ENCODE measurements at places on chromosomes 1 and 21.

DNA sequence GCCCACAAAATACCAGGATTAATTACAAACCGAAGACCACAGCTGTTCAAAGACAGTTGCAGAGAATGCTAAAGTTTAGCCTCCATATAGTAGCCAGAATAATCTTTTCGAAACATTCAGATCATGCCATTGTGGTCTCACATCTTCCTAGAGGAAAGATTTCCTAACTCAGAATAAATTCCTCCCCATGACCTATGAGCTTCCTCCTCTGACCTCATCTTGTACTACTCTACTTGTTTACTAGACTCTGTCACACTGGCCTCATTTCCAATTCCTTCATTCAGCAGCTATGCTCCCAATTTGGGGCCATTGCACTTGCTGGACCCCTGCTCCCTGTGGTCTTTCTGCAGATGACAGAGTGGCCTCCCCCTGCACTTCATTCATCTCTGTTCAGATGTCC is 71.8 kb upstream of the LRRC53 start:
- no peak for DNase-seq

DNA sequence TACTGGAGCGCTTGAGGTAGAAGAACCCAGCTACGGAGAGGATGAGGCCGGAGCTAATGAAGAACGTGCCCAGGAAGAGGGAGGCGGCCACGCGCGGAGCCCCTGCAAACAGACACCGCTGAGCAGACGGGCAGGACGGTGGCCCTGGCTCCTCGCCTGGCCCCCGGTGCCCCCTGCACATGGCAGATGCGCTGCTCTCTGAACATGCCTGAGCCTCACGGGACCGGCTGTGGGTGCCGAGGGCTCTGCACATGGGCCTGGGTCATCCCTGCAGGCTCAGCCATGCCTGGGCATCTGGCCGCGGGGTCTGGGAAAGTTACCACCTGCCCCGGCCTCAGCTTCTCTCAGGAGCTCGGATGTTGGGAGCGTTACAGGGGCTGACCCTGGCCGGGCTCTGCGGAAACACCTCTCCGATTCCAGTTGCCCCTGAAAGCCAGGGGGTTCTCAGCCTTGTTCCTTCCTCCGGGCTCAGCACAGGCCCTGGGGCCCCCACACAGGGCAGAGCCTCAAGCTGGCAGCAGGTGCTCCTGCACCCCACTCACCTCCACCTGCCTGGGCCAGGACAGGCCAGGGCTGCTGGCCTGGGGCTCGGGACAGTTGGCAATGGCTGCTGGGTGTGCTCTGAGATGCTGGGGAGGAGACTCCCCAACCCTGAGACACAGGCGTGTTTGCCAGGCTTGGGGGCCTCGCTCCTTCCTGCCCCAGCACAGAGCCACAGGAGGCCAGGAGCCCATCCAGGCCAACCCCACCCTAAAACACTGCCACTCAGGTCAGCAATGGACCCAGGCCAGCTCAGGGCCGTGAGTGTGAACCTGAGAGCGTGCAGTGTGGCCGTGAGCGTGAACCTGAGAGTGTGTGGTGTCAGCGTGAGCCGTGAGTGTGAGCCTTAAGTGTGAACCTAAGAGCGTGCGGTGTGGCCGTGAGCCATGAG is 12.1 kb upstream of the RNF223 start:
- no peak for DNase-seq

- no peak for DNase-seq
These were observed 601 bp downstream of the CCT8 start for GRCh38 chr21:29072873-29073221.

GRCh38 chr1:83109692-83110091 is 889.2 kb downstream of the TTLL7 start:
- DNase-seq: no peak

DNA sequence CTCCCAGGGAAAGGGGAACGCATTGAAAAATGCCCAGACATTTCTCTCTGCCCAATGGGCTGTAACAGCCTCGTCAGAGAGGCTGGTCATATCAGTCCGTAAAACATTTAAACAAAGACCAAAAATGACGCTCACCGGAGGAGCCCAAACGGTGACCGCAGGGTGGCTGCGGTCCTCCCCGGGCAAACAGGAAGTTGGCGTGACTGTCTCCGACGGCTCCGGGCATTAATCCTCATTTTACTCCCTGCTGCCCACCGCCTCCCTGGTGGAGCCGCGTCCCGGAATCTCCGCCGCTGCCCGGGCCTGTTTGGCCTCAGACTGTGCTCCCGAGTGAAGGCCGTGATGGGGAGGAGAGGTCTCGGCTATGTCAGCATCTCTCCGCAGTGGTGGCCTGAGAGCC is 9.9 kb downstream of the PRDM16 start:
- no peak for DNase-seq

DNA sequence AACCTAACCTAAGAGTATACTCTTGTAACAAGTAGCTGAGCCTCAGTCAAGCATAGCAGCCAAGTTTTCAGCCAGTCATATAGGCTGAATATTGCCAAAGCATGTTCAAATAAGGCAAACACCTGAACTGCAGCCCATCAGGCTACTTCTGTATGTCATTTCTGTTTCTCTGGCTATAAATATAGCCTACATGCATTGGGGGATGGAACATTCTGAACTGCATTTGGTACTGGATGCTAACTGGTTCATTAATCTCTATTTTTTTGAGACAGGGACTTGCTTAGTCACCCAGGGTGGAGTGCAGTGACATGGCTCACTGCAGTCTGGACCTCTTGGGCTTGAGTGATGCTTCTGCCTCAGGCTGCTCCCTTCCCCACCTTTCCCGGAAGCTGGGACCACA is 37.3 kb downstream of the MAST2 start:
- DNase-seq: no peak

- no peak for DNase-seq
These were observed 46.5 kb upstream of the PRELP start for GRCh38 chr1:203428981-203429599.

DNA sequence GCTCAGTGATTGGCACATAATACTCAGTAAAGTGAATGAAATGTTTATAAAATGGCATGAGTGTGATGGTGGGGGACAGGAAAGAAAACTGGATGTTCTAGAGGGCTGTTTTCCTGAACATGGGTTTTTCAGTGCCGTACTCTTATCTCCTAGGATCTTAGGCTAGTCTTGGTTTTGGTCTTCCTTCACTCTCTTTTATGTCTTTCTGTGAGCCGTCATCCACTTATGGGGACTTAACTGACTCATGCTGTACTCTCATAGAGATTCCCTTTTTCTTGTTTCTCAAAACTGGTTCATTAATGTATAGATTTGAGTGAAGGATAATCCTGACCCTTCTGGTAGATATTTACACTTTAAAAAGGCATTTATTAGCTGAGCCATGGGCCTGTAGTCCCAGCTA is 16.6 kb downstream of the AGO3 start:
- DNase-seq: no peak

DNA sequence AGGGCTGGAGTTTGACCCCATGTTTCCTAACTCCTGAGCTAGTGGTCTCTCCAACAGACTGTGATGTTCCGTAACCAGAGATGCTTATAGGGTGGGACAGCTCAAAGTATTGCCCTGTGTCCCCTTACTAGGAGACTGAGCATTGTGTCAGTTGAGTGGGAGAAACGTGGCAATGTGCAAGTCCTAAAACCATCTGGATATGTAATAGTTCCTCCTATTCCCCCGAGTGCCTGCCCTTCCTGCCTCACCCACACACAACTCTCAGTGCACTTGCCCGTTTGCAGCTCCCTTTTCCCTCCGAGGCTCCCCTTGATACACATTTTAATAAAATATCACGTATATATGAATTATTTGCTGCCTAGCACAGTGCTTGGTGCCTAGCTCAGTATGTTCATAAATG is 3.4 kb downstream of the PIGV start:
- no peak for DNase-seq

DNA sequence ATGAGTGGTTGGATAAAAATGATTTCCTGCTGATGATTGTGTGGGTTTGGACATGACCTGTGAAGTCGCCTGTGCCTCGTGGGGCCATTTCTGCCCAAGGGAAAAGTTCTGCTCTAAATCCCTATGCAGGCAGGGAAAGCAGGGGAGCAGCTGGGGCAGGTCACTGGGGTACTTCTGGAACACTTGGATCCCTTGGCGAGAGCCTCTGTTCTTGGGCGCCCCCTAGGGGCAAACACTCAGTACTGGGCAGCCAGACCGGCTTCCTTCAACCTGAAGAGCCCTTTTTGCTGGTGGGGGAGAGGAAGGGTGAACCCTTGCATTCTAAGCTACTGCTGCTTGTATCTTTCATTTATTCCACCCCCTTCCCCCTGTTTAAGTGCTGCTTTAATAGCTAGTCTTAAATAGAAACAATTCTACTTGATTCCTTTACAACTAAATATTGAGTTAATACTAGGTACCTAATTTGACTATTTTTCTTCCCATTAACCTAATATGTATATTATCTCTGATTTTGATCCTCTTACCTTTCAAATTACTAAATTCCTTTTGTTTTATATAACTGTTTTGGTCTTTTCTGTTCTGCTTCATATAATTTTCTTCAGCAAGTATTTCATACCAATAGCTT is 5.1 kb upstream of the CLEC20A start:
- no peak for DNase-seq

- no peak for DNase-seq
These were observed 83.3 kb downstream of the ABCA4 start for GRCh38 chr1:94037392-94038229.

DNA sequence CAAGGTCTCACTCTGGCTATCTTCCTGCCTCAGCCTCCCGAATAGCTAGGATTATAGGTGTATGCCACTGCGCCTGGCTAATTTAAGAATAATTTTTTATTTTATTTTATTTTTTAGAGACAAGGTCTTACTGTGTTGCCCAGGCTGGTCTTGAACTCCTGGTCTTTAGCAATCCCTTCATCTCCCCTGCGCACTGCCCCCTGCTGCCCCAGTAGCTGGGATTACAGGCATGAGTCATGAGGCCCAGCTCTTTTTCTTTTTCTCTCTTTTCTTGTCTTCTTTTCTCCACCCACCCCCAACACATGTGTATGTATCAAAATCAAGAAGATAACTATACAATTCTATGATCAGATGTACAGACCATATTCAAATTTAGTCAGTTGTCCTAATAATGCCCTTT is 87.2 kb downstream of the PEX14 start:
- DNase-seq: no peak

GRCh38 chr1:116207126-116207735 is 96.0 kb downstream of the MAB21L3 start:
- DNase-seq: no peak
